IPS-NIHi11 (cell line): ENCODE measurements at places on chromosomes 5 and 9.

DNA sequence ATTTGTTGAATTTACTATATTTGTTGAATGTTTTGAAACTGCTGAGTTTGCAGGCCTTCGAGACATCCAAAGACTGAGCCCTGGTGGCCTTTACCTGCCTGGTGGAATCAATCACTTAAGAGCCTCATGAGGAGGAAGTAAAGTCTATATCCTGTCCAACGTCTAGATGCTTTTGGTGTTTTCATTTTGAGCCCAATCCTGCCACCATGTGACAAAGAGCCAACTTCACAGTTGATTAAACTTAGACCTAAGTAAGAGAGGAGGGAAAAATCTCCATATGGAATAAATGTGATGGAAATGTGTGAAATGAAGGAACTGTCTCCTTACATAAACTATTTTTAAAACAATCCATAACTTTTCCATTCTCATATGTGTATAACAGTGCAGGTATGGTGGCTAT is 220.1 kb downstream of the PRR16 start:
- DNase-seq, result no peak

DNA sequence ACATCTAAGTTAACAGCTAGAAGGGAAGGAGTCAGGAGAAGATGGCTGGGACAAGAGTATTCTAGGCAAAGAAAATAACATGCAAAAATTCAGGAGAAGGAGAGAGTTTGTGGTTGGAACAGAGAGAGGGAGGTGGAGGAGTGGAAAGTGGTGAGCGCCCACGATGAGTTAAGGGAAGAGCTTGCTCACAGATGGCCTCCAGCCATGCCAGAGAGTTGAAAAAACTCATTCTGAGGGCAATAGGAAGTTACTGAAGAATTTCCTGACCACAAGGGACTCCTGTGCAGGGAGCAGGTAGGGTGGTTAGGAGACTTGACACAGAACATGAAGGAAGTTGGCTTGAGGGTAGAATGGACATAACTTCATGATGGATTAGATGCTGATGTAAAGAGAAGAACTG is 159.7 kb downstream of the DOCK2 start:
- DNase-seq, result no peak

GRCh38 chr9:134812343-134812673 is 68.3 kb upstream of the FCN2 start:
- DNase-seq, result no peak

DNA sequence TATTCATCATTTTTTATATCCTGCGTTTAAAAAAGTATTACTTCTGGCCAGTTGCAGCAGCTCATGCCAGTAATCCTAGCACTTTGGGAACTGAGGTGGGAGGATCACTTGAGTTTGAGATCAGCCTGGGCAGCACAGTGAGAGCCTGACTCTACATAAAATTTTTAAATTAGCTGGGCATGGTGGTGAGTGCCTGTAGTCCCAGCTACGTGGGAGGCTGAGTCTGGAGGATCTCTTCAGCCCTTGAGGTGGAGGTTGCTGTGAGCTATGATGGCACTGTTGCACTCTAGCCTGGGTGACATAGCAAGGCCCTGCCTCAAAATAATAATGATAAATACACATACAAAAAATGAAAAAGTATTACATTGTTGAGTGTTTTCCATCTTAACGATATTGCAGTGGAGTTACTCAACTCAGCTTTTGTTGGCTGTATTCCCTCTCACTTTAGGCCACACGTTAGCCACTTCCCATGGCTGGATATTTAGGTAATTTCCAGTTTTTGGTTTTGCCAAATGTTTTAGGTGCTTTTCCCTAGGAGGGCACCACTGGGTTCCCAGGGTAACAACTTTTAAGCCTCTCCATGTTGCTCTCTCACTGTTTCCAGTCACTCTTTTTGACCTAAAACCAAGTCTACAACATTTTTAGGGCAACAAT is 20.6 kb downstream of the SHB start:
- DNase-seq, result no peak

DNA sequence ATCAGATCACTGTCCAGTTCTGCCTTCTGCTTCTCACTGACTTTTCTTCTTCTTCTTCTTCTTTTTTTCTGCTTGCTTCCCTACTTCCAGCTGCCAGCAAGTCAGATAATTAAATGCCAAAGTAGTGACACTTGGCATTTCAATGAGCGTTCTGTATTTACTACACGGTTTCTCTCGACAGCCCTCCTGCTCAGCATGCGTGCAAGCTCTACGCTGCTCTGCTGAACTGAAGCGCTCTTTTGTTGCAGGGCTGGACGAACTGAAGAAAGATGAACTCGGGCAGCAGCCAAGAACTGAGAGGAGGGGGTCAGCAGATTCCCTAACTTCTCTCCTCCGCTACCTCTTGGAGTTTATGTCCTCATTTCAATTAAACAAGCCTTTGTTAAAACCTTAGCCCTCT is 319.1 kb downstream of the GLIS3 start:
- no peak for DNase-seq

- DNase-seq, result no peak
Measured at GRCh38 chr5:150361301-150361700, 3.8 kb downstream of the TCOF1 start.
